ENCODE measurements at places on chromosomes 4 and X.

GRCh38 chrX:40975951-40976350 lies 109.3 kb upstream of the USP9X start:
- DNase-seq = no peak

GRCh38 chr4:180394312-180394711 lies 1848.9 kb upstream of the TENM3 start:
- no peak for DNase-seq

DNA sequence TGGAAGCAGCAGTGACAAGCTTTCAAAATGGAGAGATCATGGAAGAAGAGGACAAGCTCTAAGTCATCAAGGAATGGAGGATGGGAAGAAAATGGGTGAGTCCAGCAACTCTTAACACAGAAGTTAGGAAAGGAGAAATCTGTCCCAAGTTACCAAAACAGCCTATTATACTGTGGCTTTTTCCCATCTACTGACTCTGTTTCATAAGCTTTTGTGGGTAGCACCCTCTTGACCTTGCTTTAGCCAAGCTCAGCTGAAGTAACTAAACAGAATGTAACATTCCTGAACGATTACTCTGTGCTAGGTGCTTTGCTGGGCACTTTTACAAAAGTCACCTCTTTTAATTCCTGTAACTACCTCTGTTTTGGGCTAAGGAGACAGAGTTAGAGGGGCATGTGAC lies 54.9 kb downstream of the MAP7D2 start:
- DNase-seq = no peak

GRCh38 chr4:153684971-153685371 lies 891 bp downstream of the TLR2 start:
- no peak for DNase-seq

DNA sequence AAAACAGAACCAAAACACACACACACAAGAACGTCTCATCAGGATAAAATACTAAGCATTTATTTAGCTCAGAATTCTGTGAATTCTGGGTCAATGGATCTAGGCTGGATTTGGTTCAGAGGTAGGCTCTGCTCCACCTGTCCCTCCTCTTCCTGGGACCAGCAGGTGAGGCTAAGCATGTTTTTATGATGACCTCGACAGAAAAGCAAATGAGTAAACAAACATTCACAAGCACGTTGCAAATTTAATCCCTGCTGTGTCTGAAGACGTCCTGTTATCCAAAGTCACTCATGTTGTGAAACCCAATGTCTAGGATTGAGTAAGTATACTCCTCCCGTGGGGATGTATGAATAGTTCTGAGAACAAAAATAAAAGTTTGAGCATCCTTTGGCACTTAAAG lies 371.4 kb upstream of the TECRL start:
- no peak for DNase-seq

- no peak for DNase-seq
Measured at GRCh38 chr4:147362938-147363337, 118.0 kb upstream of the EDNRA start.

DNA sequence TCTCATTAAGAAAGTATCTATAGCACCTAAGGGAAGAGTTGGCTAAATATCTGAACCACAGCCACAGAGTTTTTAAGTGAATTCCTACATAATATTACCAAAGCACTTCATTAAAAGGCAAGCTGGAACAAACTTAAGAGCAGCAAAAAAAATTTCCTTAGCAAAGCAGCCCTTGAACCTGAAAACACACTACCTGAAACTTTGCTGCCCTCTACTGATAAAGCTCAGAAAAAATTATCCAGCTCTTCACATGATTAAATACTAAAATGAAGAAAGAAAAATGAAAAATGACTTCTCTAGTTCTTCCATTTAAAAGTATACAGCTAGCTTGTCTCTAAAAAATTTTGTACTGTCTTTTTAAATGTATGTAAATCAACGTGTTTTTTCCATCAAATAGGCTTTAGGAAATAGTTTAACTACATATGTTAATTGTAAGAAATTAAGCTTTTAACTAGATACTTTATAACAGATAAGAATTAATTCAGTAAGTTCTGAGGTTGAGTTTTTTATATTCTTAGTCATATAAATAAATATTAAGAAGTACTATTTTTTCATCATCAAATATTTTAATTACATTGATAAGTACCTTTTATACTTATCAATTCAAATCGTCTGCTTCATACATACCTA lies 156.1 kb downstream of the STPG2 start:
- DNase-seq = no peak

- no peak for DNase-seq
Measured at GRCh38 chr4:75015627-75016026, 82.7 kb downstream of the PARM1 start.

DNA sequence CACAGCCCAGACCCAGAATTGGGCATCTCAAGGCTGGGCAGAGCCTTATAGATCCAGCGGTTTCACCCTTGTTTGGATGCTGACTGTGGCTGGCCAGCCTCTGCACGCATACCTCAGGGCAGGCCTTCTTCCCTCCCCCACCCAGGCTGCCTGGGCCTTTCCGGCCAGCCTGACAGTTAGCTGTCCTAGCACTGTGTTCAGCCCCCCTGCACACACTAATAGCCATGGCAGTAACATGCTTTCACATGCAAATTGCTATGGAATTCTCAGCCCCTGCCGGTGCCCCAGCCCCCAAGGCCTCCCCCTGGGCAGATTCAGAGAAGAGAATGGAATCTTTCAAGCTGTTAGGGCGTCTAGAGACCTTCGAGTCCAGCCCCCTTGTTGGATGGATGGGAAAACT lies 17.7 kb downstream of the EFNB1 start:
- no peak for DNase-seq

DNA sequence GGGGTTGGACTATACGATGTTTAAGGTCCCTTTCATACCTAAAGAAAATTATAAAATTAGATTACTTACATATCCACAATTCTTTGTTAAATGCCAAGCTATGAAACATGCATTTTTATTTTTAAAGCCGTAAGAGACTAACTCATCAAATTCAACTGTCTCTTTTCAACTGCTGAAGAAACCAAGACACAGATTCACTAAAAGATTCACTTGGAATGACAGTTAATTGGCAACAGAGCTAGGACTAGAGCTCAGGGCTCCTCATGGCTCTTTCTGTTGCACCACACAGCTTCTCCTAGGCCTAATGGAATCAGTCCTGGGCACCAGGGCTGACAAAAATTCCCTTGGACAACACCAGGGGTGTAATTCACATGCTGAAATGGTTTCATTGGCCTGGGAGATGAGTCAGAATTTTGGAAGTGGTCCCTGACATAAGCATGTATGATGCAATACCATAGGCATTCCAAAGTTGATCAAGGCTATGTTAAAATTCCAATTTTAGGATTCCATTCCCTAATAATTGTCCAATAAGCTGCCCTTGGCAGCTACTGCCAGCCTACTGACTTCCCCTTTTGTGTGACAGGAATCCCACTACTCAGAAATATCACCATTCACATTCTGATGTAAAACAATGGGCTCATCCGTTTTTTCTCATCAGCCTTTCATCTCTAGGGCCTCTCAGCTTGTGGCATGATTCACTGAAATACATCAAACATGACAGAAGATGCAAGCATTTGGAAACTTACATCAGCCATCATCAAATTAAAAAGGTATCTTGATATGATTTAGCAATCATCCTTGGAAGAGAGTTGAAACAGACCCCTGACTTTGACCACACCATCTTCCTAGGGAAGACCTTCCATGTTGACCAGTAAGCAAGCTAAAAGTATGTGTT lies 54.2 kb downstream of the PLAC1 start:
- DNase-seq = peak; percentile 47

- DNase-seq = no peak
Measured at GRCh38 chr4:3431446-3431993, 10.2 kb upstream of the HGFAC start.

DNA sequence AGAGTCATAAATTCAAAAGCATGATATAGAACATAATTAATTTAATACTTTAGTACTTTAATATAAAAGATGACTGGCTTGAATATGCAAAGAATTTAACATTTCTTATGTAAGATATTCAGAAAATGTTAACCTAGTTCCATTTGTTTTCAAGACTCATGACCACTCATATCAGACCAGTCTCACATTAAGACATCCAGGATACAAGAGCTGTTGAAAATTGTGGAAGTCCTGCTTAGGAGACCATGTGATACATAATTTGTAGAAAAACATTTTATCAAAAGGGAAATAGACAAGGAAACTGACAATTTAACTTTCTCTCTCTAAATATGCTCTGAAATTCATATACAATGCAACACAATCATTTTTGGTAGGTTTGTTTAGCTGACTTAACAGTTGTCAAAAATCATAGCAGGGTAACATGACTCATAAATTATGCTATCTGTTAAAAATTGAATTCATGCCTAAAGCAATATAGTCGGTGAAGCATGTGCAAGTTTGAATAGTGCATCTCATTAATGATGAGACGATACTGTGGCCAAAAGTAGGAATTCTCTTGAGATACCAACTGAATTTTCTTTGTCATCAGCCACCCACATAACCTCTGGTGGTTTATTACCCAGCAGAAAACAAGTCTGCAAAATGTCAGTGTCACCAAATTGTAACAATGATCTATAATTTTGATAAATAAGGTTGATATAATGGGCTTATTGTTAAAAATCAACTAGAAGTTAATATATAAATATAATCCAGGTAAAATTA lies 211.4 kb downstream of the GASK1B start:
- no peak for DNase-seq

- DNase-seq = no peak
Measured at GRCh38 chr4:26298198-26298947, 22.4 kb upstream of the RBPJ start.

DNA sequence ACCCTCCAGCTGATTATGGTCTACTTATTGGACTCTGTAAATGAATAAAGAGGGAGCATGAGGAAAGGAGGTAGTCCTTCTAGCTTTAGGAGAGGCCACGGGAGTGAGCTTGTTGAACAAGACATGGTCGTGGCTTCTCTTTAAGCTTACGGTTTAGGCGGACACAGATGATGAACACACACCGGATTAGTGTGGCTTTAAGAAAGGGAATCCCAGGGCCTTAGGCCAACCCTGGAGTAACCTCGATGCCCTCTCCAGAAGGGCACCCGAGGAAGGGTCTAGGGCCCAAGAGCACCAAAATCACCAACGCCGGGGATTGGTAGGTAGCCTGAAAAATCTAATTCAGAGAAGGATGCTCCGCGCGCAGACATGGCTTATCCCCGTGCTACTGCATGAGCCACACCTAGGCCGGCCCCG lies 39.4 kb downstream of the ERVMER34-1 start:
- no peak for DNase-seq

DNA sequence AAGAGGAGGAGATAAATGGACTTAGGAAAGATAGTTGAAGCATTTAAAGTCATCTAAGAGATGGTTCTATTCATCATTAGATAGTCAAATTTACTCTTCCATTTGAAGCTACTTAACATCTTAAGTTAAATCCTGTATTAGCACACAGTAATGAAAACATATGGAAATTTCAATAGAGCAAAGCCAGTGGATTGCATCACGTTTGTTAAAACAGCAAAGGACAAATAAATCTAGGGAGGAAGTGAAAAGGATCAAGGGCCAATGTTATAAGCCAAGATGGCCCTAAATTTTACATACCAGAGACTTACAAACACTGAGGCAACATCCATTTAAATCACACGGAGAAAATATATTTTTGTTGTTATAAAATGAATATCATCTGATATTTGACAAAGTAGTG lies 602.8 kb downstream of the INPP4B start:
- no peak for DNase-seq

DNA sequence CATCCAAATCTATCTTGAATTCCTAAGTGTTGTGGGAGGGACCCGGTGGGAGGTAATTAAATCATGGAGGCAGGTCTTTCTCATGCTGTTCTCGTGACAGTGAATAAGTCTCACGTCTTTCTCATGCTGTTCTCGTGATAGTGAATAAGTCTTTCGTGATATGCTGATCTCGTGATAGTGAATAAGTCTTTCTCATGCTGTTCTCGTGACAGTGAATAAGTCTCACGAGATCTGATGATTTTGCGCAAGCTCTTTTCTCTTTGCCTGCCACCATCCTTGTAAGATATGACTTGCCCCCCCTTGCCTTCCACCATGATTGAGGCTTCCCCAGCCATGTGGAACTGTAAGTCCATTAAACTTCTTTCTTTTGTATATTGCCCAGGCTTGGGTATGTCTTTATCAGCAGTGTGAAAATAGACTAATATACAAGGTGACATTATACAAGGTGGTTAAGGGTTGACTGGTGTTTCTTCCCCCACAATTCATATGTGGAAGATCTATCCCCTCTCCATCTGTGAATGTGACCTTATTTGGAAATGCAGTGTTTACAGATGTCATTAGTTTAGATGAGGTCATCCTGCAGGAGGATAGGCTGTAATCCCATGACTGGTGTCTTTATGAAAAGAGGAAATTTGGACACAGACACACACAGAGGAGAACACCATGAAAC lies 27.6 kb downstream of the ARSD start:
- peak; percentile 23 for DNase-seq

DNA sequence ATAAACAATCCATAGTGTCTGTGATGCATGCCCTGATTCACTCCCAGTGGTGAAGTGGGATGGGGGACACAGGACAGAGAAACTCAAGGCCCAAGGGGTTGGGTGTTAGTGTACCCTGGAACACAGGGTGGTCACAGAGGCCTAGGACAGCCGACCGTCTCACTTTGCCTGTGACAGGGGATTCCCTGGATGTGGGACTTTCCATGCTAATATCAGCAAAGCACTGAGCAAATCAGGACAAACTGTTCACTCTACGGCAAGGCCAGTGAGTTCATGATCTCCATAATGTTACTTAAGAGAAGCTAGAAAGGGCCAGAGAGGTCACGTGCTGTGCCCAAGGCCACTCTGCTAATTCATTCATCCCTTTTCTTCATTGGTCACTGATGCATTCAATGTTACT lies 158.7 kb upstream of the RBPJ start:
- DNase-seq = peak; percentile 68

DNA sequence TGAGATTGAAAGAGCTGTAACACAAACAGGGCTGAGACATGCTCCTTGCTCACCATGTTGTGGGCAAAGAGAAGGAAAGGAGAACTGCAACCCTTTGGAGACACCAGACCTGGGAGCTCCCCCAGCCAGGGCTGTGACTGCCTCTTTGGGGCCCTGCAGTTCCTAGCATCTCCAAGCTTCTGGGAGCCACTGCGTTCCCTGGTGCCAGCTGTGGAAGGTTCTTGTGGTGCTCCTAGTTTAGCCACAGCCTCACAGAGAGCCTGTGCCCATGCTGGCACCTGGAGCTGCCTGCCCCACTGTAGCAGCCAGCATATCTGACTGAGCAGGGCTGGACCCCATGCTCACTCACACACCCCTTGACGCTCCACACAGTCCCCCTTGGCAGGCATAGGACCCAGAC lies 141.7 kb downstream of the PDHA2 start:
- DNase-seq = no peak

DNA sequence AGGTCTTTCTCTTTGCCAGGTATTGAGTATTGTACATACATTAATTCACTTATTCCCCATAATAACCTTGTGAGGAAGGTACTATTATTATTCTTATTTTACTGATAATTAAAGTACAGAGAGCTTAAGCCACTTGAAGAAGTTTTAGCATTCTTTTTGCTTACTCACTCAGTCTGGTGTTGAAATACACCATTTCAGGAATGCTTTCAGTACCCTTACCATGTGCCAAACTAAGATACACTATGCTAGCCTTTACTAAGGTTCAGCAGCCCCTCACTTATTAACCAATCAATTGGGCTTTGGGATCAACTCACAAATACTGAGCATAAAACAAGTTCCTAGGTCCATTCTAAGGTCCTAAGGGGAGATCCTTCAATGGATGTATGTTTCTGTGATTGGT lies 179.0 kb upstream of the FGF13 start:
- DNase-seq = no peak

Data from inflammatory macrophage treated with lipopolysaccharide for 1 hour (primary cell).